Stimulated activated CD8-positive, alpha-beta memory T cell treated with anti-CD3 and anti-CD28 coated beads, Interleukin-4, amount 100 ng/mL, for 1 hour (primary cell): ENCODE measurements at places on chromosomes 5 and 9.

GRCh38 chr5:5531371-5531770 is 108.9 kb downstream of the ICE1 start:
- no peak for DNase-seq

- DNase-seq, result no peak
Measured at GRCh38 chr5:86542532-86542931, 75.2 kb upstream of the COX7C start.

DNA sequence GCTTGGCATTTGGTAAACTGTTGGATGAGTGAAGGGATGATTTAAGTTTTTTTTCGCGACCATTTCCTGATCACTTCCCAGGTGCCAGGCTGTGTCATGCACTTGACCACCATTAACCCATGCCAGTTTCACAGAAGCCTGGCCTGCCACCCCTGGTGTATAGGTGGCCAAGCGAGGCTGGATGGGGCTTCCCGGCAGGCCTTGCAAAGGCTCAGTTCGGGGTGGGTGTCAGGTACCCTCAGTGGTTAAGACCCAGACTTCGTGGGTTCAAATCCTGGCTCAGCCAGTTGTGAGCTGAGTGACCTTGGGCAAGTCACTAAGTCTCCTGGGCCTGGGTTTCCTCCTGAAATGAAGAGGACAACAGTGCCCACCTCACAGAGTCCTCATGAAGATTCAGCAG is 2.3 kb downstream of the MED22 start:
- no peak for DNase-seq

- no peak for DNase-seq
Measured at GRCh38 chr5:73358366-73358765, 90.2 kb downstream of the FOXD1 start.

DNA sequence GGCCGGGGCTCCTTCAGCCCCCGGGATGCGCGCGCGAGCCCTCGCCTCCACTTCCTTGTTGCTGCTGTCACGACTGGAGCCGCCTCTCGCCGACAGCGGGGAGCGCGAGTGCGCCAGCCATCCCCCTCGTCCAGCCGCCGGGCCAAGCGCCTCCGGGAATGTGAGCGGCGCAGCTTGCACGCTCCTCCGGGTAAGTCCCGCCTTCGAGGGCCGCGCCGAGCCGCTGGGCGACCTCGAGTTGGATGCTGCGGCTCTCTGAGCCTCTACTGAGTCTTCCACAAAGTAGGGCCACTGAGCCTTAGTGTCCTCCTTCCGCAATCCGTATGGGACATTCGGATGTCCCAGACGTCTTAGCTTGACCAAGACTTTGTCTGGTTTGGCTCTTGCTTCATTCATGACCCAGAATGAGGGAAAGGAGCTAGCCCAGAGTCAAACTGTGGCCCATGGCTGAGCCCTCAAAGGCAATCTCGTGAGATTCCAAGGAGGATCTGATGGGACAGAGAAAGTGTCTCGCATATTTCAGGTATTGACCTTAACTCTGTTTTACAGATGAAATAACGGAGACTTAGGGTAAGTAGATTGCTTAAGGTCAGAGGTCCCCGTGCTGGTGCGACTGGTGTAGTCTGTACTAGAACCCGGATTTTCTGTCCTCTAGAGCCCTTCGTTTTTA is 586 bp downstream of the HMGXB3 start:
- peak; percentile 7 for DNase-seq

GRCh38 chr5:135208903-135209721 is 175.1 kb upstream of the PITX1 start:
- DNase-seq, result no peak

- DNase-seq, result no peak
Measured at GRCh38 chr9:81754245-81754644, 64.9 kb upstream of the TLE1 start.

DNA sequence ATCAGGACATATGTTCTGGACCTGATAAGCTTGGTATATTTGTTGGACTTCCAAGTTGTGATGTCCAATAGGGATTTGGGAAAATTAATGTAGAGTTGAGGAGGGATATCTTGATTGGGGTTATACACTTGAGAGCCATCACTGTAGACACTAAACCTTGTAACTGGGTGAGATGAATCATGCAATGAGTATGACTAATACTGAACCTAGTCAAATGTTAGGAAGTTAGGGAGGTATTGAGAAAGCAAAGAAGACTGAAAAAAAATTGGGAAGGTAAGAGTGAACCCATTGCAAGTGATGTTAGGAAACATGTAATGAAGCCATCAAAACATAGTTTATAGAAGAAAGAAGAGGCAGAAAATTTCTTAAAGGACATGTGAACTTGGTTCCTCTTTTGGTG is 668.4 kb upstream of the CDH9 start:
- no peak for DNase-seq

GRCh38 chr5:74482990-74483389 is 157.5 kb downstream of the ENC1 start:
- DNase-seq, result no peak

- no peak for DNase-seq
Measured at GRCh38 chr9:4421847-4422246, 68.4 kb upstream of the SLC1A1 start.

DNA sequence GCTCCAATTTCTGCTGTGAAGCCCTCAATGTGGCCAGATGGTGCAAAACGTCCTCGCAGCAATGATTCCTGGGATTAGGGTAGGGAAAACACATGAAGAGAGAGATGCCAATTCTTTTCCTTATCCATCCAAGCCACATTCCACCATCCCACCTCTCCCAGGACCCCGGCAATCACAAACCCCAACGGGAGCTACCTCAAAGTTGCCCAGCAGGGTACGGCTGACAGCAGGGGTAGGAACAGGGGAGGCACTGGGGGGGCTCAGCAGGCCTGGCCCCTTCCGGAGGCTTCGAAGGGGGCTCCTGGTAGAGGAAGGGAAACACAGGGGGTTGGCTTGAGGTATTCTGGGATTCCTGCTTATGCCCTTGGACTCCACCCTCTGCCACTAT is 3.4 kb upstream of the STOML2 start:
- no peak for DNase-seq

GRCh38 chr5:120053841-120054240 is 410.3 kb upstream of the PRR16 start:
- no peak for DNase-seq
